Brain microvascular endothelial cell (primary cell): ENCODE measurements at places on chromosomes 7 and 10.

DNA sequence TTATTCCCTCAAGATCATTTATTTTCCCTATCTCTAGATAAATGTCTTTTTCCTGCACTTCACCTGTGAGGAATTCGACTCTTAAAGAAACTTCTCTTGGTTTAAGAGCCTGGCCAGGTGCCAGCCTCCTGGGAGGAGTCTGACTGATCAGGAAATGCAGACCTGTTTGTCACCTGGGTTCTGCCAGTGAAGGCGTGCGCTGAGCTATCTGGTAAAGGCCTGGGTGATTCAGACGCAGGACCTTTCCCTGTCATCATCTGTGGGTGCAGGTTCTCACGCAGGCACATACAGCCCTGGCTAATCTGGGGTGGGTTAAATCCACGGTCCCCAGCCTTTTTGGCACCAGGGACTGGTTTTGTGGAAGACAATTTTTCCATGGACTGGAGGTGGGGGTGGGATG lies 65.3 kb upstream of the AQP1 start:
- no peak for DNase-seq

DNA sequence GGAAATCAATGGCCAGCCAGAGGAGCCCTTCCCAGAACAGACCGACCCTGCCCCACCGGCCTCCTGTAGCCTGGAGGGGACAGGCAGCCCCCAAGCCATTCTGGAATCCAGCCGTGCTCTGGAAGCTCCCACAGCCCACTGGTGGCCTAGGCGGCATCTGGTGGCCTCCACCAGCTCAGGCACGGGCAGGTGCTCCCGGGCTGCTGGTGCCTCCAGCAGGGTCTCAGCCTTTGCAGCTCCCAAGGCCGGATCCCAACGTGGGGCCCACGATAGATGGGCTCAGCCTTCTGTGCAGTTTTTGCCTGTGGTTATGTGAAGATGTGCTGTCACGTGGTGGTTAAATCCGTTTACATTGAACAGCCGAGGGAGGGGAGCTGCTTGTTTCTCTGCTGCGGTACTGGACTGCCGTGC lies 44.4 kb downstream of the JAKMIP3 start:
- DNase-seq, result no peak

GRCh38 chr7:128790315-128791041 lies 1.3 kb upstream of the CCDC136 start:
- DNase-seq, result no peak

DNA sequence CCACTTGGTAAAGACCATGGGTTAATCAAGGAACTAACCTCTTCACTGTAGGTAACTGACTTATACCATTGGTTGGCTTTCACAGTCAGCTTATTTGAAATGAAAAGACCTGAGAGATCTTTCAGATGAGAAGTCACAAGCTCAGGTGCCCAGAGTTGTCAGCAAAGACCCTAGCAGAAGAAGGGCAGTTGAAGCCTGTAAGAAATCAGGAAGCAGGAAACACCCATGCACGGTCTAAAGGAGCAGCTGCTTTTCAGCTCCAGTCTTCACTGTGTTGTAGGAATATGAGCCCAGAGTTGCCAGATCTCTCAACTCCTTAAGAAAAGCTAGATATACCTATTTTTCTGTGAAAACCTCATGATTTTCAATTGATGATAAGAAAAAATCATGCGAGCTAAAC lies 130.0 kb downstream of the ARID5B start:
- DNase-seq, result no peak

- no peak for DNase-seq
Measured at GRCh38 chr7:149776848-149777407, 3.5 kb upstream of the ZNF467 start.

DNA sequence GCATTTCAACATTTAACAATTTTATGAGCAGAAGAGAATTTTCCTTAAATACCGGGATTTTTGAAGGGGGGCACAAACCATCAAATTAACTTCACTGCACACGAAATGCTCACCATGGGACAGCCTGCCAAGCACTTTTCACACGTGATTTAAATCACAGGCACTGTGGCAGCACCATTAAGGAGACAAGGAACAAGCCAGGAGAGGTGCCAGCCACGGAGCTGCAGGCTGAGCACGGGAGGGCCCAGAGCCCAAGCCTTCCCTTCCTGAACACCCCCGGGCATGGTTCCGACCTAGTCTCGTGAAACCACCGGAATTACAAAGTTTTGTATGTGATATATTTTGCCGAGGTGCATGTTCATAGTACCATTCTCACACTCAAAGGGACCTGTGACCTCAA lies 13.4 kb downstream of the PITRM1 start:
- no peak for DNase-seq

DNA sequence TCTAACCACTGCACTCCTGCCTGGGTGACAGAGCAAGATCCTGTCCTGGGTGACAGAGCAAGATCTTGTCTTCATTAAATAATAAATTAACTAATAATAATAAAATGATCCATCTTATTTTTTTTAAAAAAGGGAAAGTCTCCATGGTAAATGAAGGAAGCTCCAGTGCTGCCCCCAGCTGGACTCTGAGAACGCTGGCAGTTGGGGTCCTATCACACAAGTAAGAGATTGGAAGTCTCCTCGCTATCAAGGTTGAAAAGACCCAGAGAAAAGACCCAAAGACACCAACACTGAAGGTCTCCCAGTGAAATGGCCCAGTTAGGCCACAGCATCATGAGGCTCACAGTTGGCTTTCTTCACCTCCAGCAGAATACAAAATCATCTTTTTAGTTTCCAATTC lies 13.8 kb upstream of the C10orf67 start:
- peak; percentile 23 for DNase-seq

DNA sequence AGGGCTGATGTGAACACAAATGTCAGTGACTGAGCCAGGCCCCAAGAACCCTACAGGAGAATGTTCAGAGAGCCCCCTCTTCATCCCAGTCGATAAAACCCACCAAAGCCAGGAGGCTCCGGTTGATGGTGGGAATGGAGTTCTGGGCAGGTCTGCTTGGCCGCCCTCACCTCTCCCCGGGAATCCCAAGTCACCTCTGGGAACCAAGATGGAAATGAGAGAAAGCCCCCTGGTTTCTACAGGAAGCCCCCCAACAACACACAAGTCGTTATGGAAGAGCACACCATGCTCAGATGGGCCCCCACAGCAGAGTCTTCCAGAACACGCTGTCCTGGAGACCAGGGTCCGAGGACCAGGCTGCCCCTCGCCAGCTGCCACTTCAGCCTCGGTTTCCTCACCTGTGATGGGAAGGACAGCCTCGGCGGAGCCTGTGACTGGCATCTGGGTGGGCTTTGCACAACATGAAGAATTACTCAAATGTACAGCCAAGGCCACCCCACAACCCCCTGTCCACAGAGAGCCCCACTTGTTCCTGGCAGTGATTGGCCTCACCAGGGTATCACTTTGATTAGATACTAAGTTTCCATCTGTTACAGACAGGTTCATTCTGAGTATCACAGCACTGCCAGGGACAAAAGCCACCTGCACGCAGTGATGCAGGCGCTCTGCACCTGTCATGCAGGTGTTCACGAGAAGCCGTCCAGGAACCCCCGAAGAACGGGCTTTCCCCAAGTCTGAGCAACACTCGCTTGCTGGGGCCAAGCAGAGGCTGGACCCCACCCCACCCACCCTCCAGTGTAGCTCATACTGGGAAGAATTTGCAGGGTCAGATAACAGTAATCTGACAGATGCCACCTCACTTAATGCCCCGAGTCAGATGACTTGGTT lies 57.6 kb downstream of the MKI67 start:
- no peak for DNase-seq

GRCh38 chr10:104347295-104348045 lies 6.2 kb upstream of the CFAP58 start:
- DNase-seq, result no peak

GRCh38 chr10:34918776-34919315 lies 103.8 kb upstream of the PARD3 start:
- DNase-seq, result no peak

DNA sequence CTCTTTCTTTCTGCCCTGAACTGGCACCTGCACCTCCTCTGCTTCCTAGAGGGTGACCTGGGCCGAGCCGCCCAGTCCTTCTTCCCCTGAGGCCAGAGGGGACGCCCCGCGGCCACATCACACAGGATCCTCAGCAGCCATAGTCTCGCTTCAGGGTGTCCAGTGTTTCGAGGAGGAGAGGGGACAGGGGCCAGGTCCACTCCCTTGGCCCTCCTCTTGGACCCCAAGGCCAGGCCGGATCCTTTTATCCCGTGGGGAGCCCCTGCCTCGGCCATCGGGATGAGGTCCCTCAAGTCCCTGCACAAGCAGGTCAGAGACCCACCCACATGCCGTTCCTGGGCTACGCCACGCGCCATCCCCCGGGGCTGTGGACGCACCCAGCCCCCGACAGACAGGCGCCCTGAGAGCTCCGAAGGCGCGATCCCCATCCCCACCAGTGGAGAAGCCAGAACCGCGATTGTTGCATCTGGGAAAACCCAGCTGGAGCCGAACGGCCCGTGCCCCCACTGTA lies 3.6 kb downstream of the BHLHA15 start:
- no peak for DNase-seq

DNA sequence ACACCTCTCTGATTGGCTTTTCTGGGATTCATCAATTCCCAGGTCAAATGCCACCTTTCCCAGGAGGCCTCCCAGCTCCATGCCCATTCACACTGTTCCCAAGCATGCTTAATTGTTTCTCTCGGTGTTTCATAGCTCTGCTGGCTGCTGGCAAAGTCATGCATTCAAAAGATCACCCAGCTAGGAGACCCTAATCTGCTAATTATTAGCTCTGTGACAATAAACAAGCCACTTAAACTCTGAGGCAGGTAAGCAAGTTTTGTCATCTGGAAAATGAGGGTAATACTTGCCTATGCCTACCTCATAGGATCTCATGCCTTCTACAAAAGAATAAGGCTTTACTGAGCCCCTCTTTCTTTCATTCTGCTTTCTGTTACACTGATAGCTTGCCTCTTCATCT lies 828 bp upstream of the KEL start:
- DNase-seq, result no peak

DNA sequence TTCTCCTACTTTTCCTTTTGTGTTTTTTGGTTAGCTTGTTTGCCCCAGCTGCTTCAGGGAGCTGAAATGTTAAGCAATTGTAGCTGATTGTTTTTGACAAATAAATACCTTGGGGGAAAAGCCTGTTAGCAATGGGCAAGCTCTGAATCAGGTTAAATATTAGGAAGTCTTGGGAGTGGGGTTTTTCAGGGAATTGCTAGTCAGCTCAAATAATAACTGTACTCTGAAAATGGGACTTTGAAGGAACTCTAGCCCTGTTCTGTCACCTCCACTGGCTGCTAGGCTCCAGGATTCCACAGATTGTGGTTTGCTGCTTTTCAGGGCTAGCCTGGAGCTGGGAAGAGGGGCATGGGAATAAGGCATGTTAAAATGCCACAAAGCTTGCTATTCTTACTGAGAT lies 39.5 kb downstream of the ADK start:
- DNase-seq, result no peak

DNA sequence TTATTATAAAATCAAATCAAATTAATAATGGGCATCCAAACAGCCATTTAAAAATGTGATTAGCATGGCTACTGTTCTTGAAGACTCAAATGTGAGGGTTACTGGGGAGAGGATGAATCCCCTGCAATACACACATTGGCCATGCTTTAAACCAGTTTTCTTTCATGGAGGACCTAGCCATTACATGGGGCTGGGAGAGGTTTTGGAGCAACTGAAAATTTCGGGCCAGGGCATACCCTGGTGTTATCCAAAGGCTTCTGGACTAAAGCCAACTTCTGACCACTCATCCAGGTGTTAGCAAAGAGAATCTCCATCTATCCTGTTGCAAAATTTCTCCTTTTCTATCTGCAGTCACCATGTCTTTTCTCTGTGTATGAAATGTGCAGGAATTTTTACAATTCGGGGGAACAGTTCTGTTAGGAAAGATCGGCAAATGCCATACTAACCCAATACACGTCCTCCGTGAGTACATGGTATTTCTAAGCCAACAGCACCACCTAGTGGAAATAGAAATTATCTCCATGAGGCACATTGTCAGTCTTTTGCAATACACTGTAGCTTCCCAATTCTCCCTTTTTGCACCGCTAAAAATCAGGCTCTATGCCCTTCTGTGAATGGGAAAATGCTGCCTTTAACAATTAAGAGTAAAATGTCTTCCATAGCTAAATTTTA lies 47.0 kb upstream of the ZNF107 start:
- DNase-seq, result peak; percentile 47

DNA sequence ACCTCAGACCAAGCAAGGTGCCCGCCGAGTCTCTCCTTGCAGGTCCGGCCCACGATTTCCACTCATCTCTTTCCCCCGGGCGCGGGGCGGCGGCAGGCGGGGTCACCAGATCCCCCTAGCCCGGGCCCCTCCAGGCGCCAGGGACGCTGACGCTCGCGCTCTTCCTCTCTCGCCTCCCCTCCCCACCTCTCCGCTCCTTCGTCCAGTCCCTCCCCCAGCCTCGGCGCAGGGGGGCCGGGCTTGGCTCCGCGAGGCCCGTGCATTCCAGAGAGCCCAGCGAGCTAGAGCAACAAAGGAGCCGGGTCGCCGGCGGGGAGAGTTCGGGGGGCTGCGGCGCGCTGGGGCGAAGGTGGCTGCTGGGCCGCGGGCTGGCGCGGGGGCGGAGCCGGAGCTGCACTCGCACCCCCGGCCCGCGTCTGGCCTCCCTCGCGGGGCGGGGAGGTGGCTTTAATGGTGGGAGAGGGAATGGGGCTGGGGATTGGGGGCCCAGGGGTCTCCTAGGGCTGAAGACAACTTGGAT lies at the start of gene SMO:
Gene SMO, plus strand, starts transcription at position 262 of the 520 bp plus-strand sequence. CDS start 519 bp downstream, outside the sequence.
- DNase-seq, result no peak

GRCh38 chr7:114819616-114820362 lies 102.1 kb upstream of the MDFIC start:
- peak; percentile 93 for DNase-seq

GRCh38 chr10:104406715-104407650 lies 53.4 kb downstream of the CFAP58 start:
- DNase-seq, result peak; percentile 22

DNA sequence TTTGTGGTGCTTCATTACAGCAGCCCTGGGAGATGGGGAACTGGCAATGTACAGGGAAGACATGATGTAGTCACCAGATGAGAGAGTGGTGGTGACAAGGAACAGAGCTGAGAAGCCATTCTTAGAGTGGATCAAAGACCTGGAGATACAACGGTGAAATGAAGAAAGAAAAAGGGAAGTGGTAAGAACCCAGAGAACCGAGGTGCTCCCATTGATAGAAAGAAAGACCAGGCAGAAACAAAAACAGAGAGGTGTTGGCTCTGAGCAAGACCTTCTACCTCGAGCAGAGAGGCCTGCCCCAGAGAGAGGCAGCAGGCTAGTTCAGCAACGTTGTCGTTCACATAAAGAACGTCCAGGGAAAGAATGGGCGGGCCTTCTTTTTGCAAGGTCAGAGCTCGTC lies 186.7 kb downstream of the ADAM12 start:
- no peak for DNase-seq

DNA sequence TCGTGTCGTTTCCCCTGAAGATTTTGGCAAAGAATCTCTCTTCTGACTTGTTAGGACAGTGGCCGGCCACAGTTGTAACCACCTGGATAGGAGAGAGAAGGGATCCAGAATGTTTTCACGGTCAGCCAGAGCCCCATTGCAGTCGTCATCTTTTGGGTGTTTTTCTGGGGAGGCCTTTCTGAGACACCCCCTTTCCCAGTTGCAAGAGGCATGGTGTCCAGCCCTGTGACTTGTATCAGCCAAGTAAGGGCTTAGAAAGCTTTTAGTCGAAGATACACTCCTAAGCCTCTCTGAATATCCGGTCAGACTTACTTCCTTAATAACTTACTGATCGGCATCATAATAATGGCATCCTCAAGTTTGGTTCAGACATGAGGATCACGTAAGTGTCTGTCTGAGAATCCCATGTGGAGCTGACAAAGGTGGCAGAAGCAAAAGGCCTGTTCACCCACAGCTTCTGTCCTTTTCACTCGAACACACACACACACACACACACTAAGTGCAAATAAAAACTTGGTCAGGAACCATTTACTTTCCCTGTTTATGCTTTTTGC lies 435.7 kb upstream of the GALNT17 start:
- DNase-seq, result peak; percentile 13
